ENCODE measurements at places on chromosomes 1 and 21.

- DNase-seq: no peak
These were observed 9.4 kb upstream of the CD55 start for GRCh38 chr1:207311888-207312603.

DNA sequence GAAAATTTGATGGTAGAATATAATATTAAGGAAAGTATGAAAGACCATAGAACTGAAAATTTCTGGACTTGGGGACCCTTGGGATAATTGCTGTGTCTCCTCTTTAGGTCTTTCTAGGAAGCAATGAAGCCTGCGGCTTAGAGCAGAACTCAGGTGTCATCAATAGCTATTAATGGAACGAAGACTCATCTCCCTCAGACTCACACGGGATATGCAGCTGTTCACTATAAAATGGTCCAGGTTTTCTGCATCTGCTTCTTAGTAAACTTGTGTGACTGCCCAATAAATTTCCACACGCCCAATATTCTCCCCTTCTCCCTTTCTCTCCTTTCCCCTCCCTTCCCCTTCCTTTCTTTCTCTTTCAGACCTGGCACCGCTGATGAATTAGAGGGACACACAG is 392.5 kb downstream of the HLX start:
- DNase-seq: no peak

GRCh38 chr1:200468264-200469001 is 58.6 kb upstream of the ZNF281 start:
- no peak for DNase-seq

DNA sequence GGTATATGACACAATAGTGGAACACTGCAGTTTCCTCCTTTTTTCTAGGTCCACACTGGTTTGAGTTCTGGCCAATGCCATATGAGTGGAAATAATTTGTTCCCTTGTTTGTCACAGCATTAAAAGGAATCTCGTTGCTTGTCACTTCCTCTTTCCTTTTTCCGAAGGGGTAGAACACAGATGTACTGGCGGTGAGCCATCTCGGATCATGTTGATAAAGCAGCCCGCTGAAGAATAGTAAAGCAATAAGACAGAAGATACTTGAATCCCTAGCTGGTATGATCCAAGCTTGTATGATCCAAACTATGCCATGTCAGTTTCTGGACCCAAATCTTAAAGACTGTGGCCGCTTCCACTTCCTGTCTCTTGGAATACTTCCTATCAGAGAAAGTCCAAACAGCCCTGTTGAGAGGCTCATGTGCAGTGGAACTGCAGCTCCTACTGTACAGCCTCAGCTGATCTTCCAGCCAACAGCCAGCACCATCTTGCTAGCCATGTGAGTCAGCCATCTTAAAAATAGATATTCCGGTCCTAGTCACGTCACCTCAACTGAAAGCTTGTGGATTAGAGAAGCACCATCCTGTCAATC is 40.3 kb downstream of the CFHR5 start:
- DNase-seq: no peak
